ENCODE measurements at places on chromosomes 12 and 14. TPM values are rescaled to one million over a fixed set of nuclear protein-coding genes. Genes with fewer than 3 reads are reported as not detected.

- no peak for DNase-seq
Measured at GRCh38 chr14:89638891-89639290, 221.9 kb upstream of the FOXN3 start.

Gene COPS7A
- 51.2 TPM for total RNA-seq

- DNase-seq: no peak
Measured at GRCh38 chr14:104801520-104802393, 856 bp downstream of the ZBTB42 start.

GRCh38 chr12:130715998-130716968, at the start of gene RIMBP2:
RIMBP2 (minus strand) TSS chr12:130716299; CDS start chr12:130479013, 237,286 bp downstream.
- DNase-seq: no peak

GRCh38 chr12:126772171-126772864, 1494.7 kb upstream of the TMEM132C start:
- DNase-seq: no peak

Gene TAMALIN
- total RNA-seq: 32.4 TPM
